ENCODE measurements at places on chromosomes 2 and 18. TPM values are rescaled to one million over a fixed set of nuclear protein-coding genes. Genes with fewer than 3 reads are reported as not detected.

ANKRD53 gene
- total RNA-seq = not detected

RUFY4 gene
- not detected for total RNA-seq

TCF7L1 gene
- 0.18 TPM for total RNA-seq

DNA sequence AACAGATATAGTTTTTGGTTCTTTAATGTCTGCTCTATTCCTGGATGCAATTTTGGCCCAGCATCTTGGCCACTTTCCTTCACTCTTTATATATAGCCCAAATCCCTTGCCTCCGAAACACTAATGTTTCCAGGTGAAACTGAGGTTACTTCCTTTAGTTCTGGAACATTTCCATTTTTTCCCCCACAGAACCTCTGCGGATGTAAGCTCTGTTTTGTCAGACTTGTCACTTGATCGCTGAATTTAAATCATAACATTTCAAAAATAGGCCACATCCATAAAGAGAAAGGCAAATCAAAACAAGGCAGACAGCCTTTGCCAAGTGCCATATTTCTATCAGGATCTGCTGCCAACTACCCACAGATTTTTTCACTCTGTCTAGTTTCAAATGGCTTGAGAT, 115.1 kb downstream of the ANKRD44 start:
- DNase-seq = no peak

DNA sequence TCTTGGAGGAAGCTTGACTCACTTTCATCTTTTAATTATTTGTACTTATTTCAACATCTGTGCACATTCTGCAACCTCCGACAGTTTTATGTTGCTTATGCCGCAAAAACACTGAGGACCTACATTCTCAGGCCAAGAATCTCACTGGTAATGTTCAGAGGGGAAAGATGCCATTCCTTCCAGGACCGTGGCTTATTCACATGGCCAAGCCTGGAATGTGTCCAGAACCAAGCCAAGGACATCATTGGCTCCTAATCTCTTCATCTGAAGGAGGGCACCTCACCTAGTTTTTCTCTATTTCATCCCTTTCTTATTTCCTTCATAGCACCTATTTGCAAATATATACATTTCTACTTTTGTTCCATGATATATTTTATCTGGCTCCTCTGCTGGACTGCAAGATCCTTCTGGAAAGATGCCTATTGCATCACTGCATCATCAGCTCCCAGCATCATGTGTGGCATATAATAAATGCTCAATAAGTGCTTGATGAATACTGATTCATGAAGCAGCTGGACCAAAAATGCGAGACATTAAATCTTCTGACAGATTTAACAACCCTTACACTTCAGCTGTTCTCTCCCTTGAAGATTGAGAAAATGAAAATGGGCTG, 377.1 kb downstream of the TNS1 start:
- no peak for DNase-seq

DNA sequence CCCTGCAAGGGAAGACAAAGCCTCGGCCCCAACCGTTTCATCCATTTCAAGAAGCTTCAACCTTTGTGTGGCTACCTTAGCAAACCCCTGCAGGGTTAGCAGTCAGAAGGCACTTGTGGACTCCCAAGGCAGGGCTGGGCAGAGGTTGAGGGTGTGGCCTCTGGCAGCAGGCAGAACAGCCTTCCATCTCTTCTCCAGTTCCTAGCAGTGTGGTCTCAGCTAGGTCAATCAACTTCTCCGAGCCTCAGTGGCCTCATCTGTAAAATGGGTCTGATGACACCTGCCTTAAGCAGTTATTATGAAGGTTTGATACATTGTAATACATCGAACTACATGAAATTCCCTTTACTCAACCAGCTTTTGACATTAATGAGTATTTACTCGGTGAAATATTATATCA, 6.8 kb upstream of the PRSS56 start:
- DNase-seq = no peak

- DNase-seq = no peak
Measured at GRCh38 chr2:200655918-200656580, 70.2 kb downstream of the AOX1 start.
